ENCODE measurements at places on chromosomes 4 and X.

DNA sequence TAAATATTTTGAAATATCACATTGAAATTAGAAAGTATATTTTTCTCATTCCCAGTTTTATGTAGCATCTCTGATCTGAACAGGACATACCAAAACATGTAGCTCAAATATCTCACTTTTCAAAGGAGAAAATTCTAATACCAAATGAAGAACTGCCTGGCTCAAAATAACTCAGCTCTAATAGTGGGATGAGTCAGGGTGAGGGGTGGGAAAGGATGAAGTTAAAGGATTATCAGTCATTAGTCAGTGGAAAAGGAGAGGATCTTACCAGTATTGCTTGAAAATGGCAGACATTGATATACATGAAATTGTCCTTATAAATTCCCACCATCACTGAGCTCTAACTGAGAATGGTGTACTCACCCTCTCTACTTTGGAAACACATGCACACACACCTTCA lies 803.2 kb downstream of the RAPGEF2 start:
- no peak for DNase-seq

DNA sequence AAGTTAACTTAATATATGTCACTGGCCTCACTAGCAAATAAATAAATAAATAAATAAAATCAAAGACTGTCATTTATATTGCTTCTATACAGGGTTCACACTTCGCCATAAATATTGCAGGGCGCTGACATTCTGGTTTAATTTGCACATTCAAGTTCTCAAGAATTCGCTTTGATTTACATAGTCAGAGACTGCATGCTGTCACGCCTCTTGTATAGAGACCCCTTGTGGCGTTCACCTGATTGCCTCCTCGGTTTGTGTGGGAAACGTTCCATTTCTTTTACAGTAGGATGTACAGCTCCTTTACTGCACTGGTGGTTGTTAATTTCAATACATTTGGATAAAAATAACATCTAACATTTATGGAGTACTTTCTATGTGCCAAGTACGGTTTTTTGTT lies 71.3 kb upstream of the ADGRG2 start:
- no peak for DNase-seq

DNA sequence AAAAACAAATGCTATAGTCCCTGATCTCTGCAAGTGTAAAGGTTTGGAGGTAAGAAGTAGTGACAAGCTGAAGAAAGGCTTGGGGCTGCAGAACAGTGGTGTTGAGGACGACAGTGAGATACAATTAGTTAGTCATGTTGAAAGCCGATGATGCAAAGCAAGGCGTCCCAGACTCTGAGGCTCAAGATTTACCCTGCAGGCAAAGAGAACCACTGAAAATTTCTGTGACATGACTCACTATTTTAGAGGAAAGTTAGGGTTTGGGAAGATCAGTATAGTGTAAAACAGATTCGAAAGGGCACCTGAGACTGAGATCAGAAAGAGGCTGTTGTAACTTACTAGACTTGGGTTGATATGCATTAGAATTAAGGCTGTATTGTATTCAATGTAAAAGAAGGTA lies 281.3 kb upstream of the FTHL17 start:
- DNase-seq, result no peak

- no peak for DNase-seq
Observed at GRCh38 chr4:145734031-145734430, 54.1 kb downstream of the C4orf51 start.

- DNase-seq, result no peak
Observed at GRCh38 chr4:148072789-148073188, 340.9 kb downstream of the ARHGAP10 start.

- no peak for DNase-seq
Observed at GRCh38 chr4:117210551-117210950, 125.2 kb upstream of the TRAM1L1 start.

- no peak for DNase-seq
Observed at GRCh38 chrX:940691-941090, 271.8 kb downstream of the CRLF2 start.

DNA sequence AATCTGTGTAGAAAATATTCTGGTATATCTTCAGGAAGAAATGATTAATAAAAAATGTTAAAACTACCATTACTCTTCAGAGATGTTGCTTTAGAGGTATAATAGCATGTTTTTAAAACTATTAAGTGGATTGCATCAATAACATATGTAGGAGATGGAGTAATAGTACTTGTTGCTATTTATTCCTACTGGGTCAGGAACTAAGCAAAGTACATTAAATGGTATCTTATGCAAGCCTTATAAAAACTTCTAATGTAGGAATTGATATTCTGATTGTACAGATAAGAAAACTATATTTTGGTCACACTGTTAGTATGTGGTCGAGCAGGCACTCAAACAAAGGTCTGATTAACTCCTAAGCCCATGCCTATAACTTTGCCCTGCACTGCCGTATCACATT lies 31.4 kb upstream of the PDLIM5 start:
- DNase-seq, result no peak

DNA sequence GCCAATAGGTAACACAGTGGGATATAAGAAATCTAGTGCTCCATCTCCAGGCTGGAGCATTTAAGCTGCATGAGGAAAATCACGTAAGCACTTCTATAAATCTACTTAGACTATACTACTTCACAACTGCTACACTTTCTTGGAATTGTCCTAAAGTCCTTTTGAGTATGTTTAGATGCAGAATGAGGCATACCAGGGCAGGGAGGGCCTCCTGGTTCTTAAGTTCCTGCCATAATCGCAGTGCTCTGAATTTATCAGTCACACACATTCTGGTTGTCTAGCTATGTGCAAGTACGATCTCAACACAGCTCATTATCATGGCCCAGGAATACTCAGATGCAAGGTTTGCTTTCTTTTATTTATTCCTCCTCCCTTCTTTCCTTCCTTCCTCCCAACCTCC lies 130.3 kb downstream of the GUCY2F start:
- DNase-seq, result no peak

- DNase-seq, result no peak
Observed at GRCh38 chr4:32061916-32062315, 1341.7 kb downstream of the PCDH7 start.

DNA sequence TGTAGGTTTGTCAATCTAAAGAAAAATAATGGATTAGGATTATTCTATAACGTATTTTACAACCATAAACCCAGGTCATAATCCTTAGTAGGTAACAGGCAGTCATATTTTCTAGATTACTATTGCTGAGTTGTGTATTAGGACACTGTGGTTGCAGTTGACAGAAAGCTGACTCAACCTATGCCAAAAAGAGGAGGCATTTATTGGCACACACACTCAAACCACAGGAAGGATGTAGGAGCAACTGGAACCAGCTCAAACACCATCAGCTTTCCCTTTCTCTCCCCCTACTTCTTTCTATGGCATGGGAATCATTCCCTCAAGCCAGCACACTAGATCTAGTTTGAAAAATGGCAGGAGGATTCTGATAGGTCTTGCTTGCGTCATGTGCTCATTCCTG lies 136.4 kb upstream of the FAM9C start:
- no peak for DNase-seq

- no peak for DNase-seq
Observed at GRCh38 chr4:131408102-131408501, 1741.0 kb upstream of the PCDH10 start.

- no peak for DNase-seq
Observed at GRCh38 chr4:7187168-7187535, 5.2 kb upstream of the SORCS2 start.

GRCh38 chr4:15031993-15032675 lies 29.9 kb downstream of the CPEB2 start:
- no peak for DNase-seq

- no peak for DNase-seq
Observed at GRCh38 chr4:123353656-123354055, 42.9 kb upstream of the SPRY1 start.

DNA sequence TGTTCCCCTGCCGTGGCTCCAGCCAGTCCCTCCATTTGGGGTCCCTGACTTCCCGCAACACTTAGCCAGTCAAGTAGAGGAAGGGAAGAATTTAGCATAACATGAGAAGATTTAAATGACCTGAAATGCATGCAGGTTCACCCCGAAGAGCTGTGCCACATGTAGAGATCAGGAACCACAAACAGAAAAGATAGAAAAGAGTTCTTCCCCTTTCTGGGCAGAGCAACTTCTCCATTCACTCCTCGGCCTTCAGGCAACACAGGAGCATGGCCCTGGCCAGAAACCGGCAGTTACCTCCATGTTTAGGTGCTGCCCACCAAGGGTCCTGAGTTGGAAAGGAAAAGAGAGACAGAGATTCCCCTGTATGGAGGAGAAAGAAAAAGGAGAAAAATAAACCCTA lies 5.2 kb downstream of the NLRP2B start:
- DNase-seq, result no peak

GRCh38 chrX:100710816-100711215 lies 21.1 kb downstream of the SYTL4 start:
- no peak for DNase-seq

- DNase-seq, result no peak
Observed at GRCh38 chr4:184936071-184936470, 82.2 kb upstream of the HELT start.

DNA sequence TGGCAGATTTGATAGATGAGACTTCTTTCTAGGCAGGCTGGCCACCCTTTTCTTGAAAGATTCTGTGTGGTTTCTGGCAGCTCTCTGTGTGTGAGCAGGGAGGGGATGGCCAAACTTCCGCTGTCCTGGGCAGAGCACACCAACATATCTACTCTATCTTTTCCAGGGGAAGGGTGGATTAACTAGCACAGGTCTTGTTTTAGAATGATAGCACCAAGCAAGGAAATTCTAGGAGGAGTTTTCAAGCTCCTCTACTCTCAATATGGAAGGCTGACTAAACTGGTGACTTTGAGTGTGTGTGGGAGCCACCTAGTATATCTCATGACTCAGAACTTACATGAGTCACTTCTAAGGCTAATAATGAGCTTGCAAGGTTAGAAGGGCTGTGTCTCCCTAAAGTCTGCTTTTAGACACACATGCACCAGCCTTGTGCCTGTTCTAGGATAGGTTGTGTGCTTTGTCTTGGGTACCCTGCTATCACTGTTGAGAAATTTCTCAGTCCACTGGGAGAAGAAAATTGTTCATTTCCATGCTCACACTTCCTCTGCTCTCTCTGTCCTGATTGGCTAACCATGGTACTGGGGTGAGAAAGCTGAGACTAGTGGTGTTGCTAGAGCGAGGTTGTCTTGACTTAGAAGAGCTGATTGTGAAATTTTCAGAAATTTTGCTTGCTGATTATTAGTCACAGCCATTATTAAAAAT lies 72.9 kb downstream of the YIPF6 start:
- no peak for DNase-seq

GRCh38 chr4:181597766-181598165 lies 645.4 kb upstream of the TENM3 start:
- DNase-seq, result no peak

GRCh38 chr4:128810331-128810870 lies 901 bp downstream of the JADE1 start:
- peak; percentile 12 for DNase-seq

DNA sequence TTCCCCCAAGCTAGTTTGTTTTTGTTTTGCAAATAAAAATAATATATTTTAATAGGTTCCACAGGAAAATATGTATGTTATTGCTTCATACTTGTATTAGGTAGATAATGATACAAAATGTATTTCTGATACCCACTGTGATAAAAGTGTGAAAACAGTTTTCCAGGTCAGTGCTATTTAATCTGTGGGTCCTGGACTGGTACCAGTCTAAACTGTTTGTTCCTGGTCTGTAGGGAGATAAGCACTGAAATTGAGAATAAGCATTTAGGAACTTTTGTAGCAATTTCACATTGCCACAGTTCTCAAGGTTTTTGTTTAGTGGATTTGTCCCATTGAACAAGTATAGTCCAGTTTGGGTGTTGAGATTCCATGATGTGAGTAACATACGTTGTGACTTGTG lies 110.5 kb downstream of the PDLIM5 start:
- no peak for DNase-seq

DNA sequence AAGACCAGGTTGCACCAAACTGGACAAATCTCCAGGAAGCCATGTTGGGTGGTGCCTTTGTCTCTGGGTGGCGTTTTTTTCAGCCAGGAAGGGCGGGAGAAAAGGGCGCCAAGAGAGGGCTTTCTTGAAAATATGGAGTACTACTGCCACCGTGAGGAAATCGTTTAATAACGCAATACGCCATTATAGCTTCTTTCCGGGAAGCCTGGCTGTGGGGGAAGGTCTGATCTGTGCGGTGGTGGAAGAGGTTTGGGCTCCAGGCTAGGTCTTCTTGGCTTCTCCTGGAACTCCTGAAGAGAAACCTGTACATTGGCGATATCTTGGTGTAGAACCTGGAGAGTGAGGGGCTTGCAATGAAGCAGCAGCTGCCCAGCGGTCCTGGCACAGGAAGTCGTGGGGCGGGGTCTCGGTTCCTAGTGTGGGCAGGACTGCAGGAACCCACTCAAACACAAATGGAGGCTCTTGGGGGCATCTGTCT lies 202.7 kb downstream of the OR13H1 start:
- peak; percentile 84 for DNase-seq

DNA sequence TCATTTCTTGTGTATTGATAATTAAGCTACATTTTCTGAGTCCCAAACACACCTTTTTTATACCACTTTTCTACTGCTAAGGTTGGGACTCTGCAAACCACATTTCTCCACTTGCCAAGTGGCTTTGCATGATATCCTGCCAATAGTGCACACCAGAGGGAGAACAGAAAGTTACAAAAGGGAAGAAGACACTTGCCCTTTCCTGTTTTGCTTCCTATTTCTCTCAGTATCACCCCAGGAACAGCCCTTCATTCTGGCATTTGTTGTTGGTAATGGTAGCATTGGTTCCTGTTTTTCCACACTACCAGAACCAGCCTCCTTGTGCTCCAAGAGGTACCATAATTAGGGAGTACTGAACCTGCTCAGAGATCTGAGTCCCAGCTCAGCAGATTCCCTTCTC lies 87.1 kb downstream of the HDX start:
- no peak for DNase-seq

GRCh38 chrX:40385682-40386081 lies 195.1 kb upstream of the ATP6AP2 start:
- no peak for DNase-seq

DNA sequence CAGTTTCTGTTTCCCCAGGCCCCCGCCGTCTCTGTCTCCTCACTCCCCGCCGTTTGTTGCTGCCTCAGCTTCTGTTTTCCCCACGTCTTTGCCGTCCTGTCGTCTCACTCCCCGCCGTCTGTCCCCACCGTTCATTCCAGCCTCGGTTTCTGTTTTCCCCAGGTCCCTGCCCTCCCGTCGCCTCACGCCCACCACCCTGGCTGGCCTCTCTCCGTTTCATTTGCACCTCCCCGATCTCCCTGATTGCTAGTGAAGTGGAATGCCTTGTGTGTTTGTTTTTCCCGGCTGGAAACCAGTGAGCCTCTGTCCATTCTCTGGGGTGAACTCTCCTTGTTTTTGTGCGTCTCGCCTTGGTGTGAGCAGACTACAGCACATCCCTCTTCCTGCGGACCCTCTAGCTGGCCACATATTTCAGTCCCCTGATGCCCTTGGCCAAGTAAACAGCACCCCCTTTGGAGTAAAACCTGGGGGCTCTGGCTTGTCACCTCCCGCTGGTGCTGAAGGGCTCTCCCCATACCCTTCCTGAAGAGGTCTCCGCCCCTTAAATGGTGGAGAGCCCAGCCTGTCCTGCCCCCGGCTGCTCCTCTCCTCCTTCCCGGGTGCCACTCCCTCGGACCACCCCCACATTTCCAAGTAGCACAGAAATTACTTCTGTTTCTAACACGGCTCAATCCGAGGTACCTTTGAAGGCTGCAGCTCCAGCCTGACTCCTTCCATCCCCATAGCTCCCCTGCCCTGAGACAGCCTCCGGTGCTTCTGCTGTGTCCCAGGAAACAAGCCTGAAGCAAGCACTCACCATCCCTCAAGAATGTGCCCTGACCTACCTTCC lies 13.2 kb downstream of the TMEM175 start:
- no peak for DNase-seq

GRCh38 chr4:88041626-88042025 lies 34.2 kb downstream of the PKD2 start:
- DNase-seq, result no peak

Measured in CD4-positive, alpha-beta T cell treated with Interleukin-6 at 100 ng/mL for 8 hours (primary cell).